ENCODE measurements at places on chromosomes 5 and 9.

DNA sequence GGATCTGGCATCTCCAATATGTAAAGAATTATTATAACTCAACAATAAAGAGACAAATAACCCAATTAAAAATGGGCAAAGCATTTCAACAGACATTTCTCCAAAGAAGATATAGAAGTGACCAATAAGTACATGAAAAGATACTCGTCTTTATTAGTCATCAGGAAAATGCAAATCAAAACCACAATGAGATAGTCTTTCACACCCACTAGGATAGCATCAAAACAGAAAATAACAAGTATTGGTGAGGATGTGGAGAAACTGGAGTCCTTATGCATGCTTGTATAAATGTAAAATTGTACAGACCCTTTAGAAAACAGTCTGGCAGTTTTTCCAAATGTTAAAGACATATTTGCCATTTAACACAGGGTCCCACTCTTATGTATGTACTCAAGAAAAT lies 39.1 kb upstream of the ITGA1 start:
- peaks cover 17% of the 10 kb centered on the region for H3K4me1 ChIP-seq
- H3K36me3 ChIP-seq: peaks cover 3% of the 10 kb centered on the region
- H3K27ac ChIP-seq: no peak overlapping the region
- H3K4me3 ChIP-seq: no peak overlapping the region

GRCh38 chr9:37187292-37187691 lies 66.9 kb downstream of the ZCCHC7 start:
- H3K4me3 ChIP-seq: peak overlapping the region; percentile 57
- DNase-seq: no peak
- H3K27ac ChIP-seq: peak overlapping the region; percentile 82
- H3K4me1 ChIP-seq: peaks cover 14% of the 10 kb centered on the region

GRCh38 chr9:28774433-28775235 lies 1201.4 kb upstream of the C9orf72 start:
- no peaks in the 10 kb centered on the region for H3K4me1 ChIP-seq
- DNase-seq: no peak
- H3K27me3 ChIP-seq: no peaks in the 10 kb centered on the region
- no peak overlapping the region for H3K4me3 ChIP-seq

DNA sequence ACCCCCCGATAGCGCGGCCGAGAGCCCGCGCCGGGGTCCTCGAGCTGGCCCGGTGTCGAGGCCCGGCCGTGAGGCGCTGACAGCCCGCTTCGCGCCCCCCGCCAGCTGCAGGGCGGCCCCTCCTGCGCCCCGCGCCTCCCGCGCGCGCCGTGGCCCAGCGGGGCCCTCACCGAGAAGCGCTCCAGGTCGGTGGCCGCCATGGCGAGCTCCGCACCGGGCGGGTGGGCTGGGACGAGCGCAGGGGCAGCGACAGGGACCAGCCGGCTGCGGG lies 166 bp downstream of the SEPTIN8 start:
- H3K4me3 ChIP-seq: no peak overlapping the region
- H3K4me1 ChIP-seq: peaks cover 32% of the 10 kb centered on the region
- no peaks in the 10 kb centered on the region for H3K36me3 ChIP-seq
- no peak overlapping the region for H3K27ac ChIP-seq

DNA sequence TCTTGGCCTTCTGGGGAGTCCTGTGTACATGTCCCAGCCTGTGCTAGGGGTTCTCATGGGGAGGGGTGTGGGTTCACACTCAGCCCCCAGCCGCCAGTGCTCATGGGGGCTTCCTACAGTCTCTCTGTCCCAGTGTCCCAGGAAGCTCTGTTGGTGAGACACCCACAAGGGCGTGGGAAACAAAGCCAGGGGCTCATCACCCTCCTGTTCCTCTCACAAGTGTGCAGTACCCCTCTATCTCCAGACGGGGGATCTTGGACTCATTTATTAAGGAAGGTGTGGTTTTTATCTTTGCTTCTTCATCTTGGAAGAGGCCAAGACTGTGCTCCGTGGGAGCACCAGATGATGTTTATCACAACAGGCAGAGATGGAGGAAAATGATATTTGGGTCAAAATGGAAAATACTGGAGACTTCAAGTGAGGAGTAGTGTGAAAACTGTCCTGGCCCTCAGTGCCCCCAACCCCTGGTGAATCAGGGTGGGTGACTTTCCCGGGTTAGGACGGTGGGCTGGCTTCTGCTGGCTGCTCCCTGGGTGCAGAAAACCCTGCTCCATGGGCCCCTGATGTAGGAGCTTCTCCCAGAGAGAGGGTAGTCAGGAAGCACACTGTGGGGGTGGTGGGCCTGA lies 15.2 kb downstream of the TMEM171 start:
- DNase-seq: no peak
- H3K4me1 ChIP-seq: peaks cover 3% of the 10 kb centered on the region
- peaks cover 2% of the 10 kb centered on the region for H3K36me3 ChIP-seq
